ENCODE measurements at places on chromosomes 12 and 14. TPM values are rescaled to one million over a fixed set of nuclear protein-coding genes. Genes with fewer than 3 reads are reported as not detected.

GRCh38 chr12:56011509-56012090 is 9.2 kb upstream of the IKZF4 start:
- no peak for DNase-seq

The TMEM253 gene
- not detected for polyA plus RNA-seq

- DNase-seq, result no peak
Measured at GRCh38 chr14:74444866-74445265, 18.9 kb upstream of the SYNDIG1L start.

- DNase-seq, result no peak
Measured at GRCh38 chr12:89280833-89281538, 71.3 kb downstream of the DUSP6 start.

GRCh38 chr12:74999474-74999873 is 210.2 kb downstream of the KCNC2 start:
- no peak for DNase-seq

DNA sequence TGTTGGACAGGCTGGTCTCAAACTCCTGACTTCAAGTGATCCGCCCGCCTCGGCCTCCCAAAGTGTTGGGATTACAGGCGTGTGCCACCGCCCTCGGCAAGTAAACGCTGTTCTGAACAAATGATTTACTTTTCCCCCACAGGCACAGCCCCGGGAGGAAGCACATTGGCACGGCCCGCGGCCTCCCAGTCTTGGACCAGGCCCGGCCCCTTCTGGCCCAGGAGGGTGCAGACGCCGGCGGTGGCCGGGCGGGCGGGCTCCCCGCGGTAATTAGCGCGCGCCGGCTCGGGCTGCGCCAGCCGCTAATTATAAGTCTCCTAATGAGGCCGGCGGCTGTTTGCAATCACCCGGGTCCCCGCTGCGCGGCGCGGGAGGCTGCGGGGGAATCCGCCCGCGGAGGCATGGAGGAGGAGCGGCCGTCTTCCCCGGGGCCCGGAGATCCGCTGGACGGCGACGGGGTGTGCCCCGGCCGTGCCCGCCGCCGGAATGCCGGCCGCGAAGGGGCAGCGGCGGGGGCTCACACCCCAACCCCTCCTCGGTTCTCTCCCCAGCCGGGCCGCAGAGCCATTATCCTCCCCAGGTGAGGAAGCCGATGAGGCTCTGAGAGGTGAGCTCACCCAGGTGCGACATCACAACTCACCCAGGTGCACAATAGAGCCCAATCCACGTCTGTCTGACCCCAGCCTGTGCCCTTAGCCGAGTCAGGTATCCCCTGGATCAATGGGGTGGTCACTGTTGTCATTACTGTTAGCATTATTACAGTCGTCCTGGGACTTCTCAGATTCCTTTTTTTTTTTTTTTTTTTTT is 3.3 kb upstream of the POP5 start:
- peak; percentile 70 for DNase-seq

GRCh38 chr12:7092986-7093460 is 778 bp upstream of the C1R start:
- no peak for DNase-seq

The MEG3 gene
- not detected for polyA plus RNA-seq

DNA sequence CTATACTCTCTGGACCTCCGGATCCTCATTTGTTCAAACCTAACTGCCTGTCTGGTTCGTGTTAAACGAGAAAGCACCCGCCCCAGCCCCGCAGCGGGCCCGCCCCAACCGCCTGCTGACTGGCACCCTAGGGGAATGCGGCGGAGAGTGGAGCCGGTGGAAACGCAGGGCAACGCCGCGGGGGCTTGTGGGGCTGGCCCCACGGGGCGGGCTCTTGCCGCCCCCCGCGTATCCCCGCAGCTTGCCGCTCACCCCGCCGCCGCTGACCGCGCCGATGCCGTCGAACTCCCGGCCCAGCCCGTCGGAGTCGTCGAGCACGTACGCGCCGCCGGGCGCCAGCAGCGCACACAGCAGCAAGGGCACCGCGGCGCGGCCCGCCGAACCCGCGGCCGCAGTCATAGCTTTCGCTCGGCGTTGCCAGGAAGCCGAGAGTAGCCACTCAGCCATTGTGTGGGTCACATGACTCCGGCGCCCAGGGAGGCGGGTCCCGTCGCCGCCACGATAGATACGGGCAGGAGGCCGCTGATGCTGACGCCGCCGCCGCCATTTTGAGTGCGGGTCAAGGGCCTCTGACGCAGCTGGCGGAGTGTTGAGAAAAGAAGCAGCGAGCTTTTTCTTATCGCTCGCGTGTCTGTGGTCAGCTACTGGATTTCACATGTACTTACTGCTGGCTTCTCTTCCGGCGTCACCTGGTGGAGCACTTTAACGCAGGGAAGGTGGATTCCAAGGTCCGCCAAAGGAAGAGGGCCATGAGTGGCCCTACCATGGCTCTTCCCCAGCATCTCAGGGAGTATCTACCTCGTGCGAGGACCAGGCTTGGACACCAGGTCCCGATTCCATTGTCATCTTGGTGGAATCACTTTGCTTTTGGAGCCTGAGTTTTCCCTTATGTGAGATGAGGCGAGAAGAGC is at the start of gene GALC:
Gene GALC, minus strand, starts transcription at position 465 of the 911 bp plus-strand sequence. Its CDS starts 18 bp downstream, at position 447.
- peak; percentile 96 for DNase-seq

The C12orf60 gene
- polyA plus RNA-seq, result 1.7 TPM

DNA sequence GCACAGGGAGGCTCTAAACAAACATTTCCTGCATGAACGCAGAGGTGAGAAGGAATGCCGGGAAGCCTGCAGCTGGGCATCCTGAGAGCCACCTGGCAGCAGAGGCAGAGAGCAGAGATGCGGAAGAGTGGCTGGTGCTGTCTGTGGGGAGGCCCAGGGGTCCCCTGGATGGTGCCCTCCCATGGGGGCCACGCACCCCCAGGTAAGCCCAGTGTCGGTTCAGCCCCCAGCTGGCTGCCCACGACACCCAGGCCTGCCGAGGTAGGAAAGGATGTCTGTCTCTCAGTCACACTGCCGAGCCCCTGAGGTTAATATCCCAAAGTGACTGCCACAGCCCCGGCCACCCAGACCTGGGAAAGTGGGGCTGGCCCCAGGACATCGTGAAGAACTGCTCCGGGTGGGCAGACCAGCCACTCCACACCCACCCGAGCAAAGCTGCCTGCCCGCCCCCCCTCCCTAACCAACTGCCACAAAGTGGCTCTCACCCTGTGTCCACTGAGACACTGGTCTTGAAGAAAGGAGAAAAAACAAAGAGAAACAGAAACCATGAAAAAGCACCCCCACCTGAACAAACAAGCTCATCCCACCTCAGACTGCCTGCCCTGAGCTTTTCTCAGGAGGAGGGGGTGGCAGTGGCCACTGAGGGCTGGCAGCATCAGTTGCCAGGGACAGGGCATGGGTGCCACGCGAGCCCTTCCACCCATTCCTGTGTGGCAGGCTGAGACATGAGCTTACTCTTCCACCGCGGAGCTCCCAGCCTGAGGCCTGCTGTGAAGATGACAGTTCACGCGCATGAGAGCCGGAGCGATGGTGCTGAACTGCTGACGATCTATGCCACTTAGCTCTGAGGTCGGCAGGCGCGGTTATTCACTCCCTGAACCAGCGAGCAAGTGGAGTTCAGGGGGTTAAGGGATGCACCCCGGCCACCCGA is 40.8 kb downstream of the CCDC88C start:
- no peak for DNase-seq

The DEGS2 gene
- polyA plus RNA-seq, result 0.39 TPM

DNA sequence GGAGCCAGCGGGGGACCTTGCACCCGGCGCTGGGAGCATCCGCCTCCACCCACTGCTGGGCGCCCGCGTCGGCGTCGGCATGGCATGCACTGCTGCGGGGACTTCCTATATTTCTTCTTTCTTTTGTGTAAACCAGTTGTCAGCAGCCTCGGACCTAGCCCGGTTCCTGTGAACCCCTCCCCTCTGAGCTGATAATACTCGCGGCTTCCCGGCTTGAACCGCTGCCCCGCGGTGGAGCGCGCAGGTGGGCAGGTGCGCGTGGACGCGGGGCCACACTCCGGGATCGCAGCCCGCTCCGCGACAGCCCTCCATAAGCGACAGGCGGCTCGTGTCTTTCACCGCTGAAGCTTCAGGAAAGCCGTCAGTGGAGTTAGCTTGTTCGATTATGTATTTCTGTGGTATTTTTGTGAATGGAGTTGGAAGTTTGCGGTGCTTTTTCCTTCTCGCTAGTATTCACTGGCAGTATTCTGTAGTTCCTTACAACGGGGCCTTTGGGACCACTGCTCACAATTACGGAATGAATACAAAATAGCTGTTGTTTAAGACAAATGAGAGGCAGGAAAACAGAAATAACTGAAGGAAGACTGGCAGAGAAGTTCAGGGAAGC is 870 bp downstream of the BMAL2 start:
- DNase-seq, result peak; percentile 24

The SERPINA10 gene
- polyA plus RNA-seq, result not detected

GRCh38 chr12:88944397-88944796 is 364.1 kb upstream of the KITLG start:
- no peak for DNase-seq

GRCh38 chr12:41967668-41968500 is 176.8 kb downstream of the GXYLT1 start:
- no peak for DNase-seq

The GLI1 gene
- polyA plus RNA-seq, result not detected

GRCh38 chr12:93536766-93537488 is 35.5 kb upstream of the SOCS2 start:
- DNase-seq, result no peak

DNA sequence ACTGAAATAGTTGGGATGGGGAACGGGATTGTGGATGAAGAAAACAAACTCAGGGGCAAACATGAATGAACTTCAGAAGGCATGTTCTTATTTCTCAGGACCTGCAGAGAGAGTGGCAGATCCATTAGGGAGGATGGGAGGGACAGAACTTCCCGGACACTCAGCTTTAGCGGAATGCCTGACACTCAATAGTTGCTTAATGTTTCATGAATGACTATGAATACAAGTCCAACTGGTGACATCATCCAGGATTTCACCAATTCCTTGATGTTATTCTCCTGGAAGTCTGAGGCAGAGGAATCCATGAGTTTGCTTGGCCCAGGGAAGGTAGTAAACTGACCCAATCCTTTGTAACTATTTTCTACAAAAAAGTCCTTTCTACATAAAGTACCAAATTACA is 37.8 kb upstream of the LRRC10 start:
- no peak for DNase-seq

DNA sequence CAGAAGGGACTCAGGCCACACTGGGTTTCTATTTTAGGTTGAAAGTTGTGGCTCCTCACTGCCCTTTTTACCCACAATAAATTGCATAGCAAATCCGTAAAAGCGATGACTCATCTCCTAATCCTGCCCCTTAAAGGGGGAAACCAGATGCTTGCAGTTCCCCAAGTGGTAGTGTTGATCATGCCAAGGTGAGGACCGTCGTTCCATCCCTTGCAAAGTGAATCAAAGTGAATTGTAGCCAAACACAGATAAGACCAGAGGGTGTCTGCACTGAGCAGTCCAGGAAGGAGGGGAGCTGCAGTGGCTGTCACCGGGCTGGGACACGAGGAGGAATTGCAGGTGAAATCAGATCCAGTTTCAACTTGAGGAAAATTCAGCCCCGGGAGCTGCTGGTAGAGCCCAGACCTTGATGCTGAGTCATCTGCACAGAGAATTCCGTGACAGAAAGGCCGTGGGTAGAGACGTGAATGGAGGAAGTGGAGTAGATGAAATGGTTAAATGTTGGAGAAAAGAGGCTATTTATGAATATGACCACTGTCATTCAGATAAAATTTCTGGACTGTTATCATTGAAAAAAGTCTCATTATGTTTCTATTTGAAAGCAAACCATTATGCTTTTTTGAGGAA is 44.2 kb upstream of the MMP17 start:
- no peak for DNase-seq

DNA sequence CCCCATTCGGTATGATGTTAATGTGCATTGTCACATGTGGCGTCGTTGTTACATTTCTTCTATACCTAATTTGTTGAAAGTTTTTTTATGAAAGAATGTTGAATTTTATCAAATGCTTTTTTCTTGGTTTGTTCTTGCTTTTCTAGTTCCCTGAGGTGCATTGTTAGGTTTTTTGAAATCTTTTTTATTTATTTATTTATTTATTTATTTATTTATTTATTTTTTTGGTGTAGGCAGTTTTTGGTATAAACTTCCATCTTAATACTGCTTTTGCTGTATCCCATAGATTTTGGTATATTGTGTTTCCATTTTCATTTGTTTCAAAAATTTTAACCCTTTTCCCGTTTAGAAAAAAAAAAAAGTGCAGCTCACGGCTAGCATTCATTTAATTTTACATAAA is 121.1 kb upstream of the HMGA2 start:
- no peak for DNase-seq

DNA sequence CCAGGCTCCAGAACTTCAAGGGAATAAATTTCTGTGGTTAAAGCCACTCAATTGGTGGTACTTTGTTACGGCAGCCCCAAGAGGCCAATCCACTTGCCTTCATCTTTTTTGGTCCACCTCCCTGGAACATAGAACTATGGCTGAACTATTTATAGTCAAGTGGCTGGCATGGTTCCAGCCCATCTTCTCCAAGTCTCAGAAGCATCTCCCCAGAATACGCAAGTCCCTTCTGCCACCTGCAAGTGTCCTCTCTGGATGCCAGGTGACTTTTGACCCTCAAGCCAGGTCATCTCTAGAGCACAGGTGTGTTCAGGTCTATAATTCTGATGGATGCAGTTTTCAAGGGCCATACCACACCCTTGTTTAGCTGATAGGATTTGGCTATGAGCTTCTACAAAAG is 371.5 kb downstream of the AACS start:
- no peak for DNase-seq

DNA sequence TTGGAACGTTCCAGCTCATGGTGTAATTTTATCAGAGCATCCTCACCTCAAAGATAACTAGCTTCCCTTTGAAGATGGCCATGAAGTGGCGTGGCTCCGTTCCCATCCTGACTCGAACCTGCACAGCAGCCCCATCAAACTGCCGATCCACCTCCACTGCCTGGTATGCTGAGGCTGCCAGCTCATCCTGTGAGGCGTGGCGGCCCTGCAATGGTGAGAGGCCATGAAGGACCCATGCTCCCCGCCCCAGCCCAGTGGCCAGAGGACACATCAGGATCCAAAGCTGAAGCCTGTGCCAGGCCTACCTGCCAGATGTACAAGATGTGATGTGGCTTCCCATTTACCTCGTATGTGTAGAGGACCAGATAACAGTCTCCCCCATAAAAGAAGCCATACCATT is 11.2 kb downstream of the AVIL start:
- no peak for DNase-seq

All from naive thymus-derived CD8-positive, alpha-beta T cell (primary cell).